Stimulated activated CD4-positive, alpha-beta T cell treated with anti-CD3 and anti-CD28 coated beads, Interleukin-12 subunit alpha, Interleukin-12 subunit beta, amount 100 ng/mL, for 24 hours (primary cell): ENCODE measurements at places on chromosomes 11 and 22.

DNA sequence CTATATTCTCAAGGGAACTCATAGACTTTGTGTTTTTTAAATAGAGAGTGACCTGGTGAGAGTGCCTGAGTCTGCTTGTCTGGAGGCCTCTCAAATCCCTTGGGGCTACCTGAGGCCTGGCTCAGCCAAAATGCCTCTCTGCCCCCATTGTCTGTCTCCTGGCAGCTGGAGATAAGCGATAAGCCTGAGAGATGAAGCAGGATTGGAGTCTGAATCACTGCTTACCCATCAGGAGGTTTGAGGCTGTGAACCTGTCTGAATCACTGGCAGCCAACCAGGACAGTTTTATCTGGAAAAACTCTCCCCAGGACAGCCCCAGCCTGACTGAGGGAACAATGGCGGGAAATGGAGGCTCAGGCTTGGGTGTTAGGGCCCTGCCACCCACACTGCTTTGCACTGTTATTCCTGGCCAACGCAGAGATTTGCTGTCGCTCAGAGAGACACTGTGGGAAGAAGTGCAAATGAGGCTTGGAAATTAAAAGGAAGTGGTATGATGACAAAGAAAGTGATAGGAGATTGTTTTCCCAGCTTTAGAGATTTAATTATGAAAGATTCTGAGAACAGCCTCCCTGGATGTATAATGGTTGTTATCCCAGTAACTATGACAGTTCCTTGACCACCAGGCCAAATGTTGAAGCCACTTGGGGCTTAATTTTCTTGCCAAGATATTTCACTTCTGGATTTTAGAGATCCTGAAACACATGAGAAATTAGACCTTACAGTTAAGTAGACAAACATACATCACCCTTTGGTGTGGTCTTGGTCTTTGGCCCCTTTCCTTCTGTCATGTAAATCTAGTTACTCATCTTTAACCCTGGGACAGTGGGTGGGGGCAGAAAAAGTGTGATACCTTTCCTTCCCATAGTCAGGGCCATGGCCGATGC lies 102.1 kb downstream of the RASSF10 start:
- no peak for DNase-seq

GRCh38 chr11:67576735-67577475 lies 6.7 kb upstream of the GSTP1 start:
- DNase-seq = no peak

DNA sequence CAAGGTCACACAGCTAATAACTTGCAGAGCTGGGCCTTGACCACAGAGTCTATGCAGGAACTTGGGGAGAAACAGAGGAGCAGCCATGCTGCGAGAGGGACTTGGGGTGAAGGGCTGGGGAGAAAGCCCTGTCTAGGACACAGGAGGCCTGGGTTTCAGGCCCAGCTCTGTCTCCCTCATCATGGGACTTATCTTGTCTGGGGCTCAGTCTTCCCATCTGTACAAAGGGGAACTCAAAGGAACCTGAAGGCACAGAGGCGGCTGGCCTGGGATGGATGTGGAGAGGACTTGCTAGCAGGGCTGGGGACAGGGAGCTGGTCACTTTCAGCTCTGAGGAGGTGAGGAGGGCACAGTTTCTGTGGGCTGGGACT lies 36.9 kb upstream of the TPBGL start:
- DNase-seq = no peak

- DNase-seq = no peak
These were observed 74.3 kb downstream of the MICAL2 start for GRCh38 chr11:12184699-12185098.

DNA sequence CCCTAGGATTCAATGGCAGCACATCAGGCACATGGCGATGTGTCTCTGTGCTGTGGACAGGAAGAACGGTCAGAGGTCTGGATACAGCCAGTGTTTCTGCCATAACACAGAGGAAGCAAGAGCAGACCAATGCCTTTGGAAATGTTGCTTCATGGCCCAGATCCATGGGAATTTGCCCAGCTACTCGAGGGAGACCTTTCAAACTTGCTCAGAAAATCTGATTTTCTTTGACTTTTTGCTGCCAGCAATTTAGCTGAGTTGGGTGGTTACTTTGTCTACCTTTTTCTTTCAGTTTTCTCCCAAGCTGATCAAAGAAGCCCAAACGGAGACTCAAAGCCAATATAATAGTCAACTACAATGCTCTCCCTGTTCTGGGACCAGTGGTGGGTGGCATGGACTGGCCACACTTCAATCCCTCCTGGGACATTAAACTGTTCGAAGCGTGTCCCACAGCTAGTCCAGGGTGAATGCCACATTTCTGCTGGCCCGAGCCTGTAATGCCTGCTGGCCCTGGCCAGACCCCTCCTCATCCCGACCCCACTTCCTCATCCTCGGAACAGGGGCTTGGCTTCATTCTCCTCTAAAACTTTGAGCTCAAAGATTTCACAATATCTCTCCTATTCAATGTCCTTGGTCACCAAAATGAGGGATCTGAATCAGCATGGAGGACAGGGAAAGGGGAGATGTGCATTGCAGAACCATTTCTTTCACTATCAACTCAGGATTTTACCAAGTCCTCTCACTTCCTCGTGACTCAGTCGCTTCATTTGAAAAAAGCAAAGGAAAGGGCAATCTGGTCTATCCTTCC lies 93.3 kb downstream of the ABTB2 start:
- no peak for DNase-seq

DNA sequence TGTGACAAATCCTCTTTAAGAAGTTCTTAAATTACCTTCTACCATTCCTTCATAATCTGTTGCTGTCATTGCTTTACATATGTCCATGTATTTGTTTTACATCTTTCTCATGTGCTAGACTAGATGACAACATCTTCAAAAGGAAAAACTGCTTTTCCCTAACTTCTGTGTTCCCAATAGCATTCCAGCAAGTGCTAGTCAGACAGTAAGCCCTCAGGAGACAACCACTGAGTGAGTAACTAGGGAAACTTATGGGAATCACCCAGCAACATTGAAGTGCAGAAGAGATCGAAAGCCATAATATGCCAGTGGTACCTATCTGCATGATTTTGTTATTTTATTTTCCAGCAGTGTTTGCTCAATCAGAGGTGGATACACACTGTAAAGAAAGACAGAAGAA lies 889.7 kb upstream of the API5 start:
- DNase-seq = no peak

- no peak for DNase-seq
These were observed 38.6 kb upstream of the MMP13 start for GRCh38 chr11:102994105-102994504.

DNA sequence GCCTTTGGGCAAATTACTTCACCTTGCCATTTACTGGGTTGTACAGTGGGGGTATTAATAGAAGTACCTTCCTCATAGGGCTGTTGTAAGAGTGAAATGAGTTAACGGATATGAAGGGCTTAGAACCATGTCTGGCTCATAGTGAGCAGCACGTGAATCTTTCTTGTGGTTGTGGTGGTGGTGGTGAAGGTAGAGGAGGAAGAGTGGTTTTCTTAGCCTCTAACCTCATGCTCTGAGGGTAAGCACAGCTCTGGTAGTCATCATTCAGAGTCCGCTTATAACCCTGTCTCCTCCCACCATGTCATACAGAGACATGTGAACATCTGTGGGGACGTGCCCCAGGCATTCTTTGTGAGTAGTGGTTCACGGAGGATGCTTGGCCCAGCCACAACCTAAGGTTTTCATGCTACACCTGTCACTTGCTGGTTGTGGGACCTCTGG lies 43.6 kb downstream of the TEAD1 start:
- peak; percentile 3 for DNase-seq

DNA sequence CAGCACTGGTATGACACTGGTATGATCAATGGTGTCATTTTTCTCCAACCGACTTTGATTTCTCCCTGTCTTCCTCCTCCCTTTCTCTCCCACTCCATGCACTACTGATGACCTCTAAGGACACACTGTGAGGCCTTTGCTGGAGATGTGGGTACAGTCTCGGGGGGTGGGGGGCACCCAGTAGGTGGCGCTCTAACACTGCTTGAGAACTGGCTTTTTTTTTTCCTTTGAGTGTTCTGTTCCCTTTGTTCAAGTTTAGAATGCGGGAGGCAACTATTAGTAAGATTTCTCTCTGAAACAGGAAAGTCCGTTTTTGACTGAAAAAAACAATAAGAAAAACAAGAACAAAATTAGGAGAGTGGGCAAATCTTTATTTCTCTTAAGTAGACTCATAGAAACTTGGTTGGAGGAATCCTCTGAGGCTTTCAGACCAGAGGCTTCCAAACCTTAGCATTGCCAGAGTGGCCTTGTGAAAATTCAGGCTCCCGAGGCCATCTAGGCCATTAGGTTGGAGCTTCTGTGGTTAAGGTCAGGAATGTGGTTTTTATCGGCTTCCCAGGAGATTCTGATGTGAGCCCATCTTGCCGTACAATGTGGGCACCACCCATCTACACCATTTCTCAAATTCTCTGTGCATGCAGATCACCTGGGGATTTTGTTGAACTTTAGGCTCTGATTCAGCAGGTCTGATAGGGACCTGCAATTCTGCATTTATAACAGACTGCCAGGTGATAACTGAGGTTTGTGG lies 43.2 kb downstream of the PANX1 start:
- DNase-seq = no peak

GRCh38 chr11:79287952-79288351 lies 152.9 kb downstream of the TENM4 start:
- DNase-seq = no peak

- DNase-seq = no peak
These were observed 263.3 kb downstream of the ETS1 start for GRCh38 chr11:128324051-128324481.

- no peak for DNase-seq
These were observed 503.8 kb downstream of the BRD1 start for GRCh38 chr22:49323751-49324415.

GRCh38 chr22:19555651-19556050 lies 31.4 kb upstream of the CLDN5 start:
- no peak for DNase-seq

DNA sequence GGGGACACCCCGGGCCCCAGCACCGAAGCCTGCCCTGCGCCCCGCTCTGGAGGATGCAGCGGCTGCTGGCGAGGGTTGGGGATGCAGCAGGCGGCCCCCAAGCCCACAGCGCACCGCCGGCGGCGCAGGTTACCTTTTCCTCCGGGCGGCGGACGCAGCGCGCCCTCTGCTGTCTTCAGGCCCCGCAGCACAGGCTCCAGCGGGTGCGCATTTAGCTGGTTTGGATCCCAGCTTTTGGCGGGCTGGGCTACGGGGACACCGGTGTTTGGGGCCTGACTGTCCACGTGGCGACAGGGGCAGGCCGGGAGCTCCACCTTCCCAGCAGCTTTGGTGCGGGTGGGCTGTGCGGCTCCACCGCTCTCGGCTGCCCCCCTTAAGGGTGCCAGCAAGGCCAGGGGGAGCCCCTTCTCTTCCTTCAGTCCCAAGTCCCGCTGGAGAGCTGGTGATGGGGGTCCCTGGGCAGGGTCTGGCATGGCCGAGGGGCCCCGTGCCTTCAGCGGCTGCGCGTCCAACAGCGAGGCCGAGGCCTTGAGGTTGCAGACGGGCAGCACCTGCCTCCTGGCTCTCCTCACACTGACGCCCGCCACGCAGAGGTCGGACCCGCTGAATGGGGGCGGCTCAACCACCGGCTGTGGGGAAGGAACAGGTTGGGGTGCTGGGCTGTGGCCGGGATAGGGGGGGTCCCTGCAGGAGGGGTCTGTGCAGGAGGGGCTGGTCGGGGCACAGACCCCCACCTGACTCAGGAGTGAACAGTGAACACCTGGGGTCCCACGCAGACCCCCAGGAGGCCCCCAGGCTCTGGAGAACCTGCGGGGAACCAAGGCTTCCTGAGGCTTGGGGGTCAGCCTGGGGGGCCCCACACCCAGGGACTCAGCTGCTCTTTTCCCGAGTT lies 18.0 kb upstream of the IL17REL start:
- DNase-seq = peak; percentile 83

DNA sequence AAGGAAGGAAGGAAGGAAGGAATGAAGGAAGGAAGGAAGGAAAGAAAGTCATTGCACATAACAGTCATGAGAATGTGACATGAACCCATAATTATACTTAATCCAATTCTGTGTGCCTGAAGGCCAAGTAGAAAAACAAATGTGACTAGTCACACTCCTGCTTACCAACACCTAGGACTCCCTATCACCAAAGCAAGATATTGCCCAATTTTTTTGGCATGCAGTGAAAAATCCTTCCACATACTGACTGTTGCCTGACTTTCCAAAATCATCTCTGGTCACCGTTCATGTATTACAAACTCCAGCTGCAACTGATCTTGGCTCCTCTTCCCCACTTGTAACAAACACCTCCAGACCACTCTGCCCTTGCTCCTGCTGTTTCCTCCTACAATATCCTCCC lies 516.8 kb downstream of the OPCML start:
- no peak for DNase-seq

- DNase-seq = no peak
These were observed 1148.2 kb downstream of the FAM181B start for GRCh38 chr11:81585390-81585933.

GRCh38 chr11:66614073-66614472 lies 2.4 kb upstream of the RBM14 start:
- no peak for DNase-seq

DNA sequence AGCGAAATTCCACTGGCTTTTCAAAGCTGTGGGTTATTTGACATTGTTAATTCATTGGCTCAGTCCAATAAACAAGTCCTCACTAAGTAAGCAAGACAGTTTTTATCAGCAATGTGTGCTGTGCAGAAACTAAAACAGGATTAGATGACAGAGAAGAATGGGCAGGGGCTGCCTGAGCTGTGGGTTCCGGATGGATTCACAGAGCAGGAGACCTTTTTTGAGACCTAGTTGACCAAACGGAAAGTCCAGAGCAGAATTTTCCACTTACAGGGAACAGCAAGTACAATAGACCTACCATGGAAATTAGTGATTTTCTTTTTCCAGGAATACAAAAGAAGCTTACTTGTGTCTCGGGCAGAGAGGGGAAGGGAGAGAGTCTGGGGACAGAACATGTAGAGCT lies 5.2 kb upstream of the KDM4F start:
- DNase-seq = no peak

GRCh38 chr22:25497181-25497641 lies 67.3 kb upstream of the GRK3 start:
- DNase-seq = no peak

DNA sequence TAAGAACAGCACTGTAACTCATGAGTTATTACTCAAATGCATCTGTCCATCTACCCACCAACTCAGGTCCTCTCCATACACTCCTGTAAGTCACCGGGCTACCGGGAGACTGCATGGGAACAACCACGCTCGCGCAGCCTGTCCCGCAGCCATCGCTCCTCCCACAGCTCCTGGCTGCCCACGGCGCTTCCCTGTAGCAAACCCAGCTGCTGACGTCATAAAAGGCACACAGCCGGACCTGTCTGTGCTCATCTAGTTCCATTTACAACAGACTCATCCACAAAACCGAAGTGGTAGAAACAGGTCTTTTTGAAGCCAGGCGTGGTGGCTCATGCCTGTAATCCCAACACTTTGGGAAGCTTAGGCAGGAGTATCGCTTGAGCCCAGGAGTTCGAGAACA lies 23.4 kb upstream of the PACSIN2 start:
- no peak for DNase-seq

DNA sequence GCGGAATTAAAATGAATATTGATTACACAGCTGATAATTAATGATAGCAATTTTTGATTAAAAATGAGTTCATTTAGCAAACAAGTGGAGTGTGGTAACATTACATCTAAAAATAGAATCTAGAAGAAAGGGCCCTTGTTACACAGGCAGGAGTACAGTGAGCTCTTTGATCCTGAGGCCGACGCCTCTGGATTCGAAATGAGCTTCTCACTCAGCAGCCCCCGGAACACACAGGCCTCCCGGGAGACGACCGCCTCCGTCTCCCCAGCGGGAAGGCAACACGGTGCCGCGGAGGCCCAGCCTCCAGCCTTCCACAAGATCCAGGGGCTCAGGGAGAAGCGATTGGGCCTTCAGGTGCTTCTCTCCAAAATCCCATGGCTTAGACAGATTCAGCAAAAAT lies 379.1 kb downstream of the BRD1 start:
- no peak for DNase-seq

- DNase-seq = no peak
These were observed 170.1 kb upstream of the CADM1 start for GRCh38 chr11:115674176-115674936.
